ENCODE measurements at places on chromosomes 13 and 19. TPM values are rescaled to one million over a fixed set of nuclear protein-coding genes. Genes with fewer than 3 reads are reported as not detected.

RFXAP gene
- total RNA-seq = 9.4 TPM

DNA sequence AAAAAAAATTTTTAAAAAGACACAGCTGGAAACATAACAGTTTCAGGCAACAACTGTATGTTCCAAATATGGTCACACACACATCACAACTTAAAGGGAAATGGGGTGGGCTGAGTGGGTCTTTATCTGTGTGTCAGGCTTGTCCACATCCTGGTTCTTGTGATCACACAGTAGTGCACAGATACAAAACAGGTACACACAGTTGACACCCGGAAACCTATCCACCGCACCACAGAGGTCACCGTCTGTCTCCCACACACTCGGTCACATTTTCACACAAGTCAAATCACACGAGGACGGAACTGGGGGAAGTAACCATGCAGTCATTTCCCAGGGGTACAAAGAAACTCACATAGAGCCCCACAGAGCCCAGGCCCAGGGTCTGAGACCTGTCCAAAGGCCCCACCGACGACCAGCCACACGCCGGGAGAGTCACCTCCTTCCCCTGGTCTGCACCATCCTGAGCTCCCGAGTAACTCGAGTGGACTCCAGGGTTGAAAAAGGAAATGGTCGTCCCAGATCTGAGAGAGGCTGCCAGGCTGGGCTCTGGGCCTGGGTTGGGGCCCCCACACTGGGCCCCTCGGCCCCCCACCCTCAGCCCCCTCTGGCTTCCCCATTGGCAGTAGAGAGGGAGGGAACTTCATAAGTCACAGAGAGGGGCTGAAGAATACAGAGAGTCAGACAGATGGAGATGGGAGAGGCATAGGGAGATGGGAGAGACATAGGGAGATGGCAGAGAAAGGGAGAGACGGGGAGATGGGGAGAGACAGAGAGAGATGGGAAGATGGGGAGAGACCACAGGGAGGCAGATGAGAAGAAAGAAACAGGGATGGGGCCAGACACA, 1.3 kb upstream of the PPAN start:
- H3K27me3 ChIP-seq = no peaks in the 10 kb centered on the region
- H3K36me3 ChIP-seq = peaks cover 12% of the 10 kb centered on the region
- no peak for DNase-seq
- H3K4me3 ChIP-seq = no peak overlapping the region
- H3K27ac ChIP-seq = no peak overlapping the region

DENND1C gene
- total RNA-seq = not detected

PEX11G gene
- total RNA-seq = 2.1 TPM

ZNF554 gene
- total RNA-seq = 7.4 TPM

IRGC gene
- total RNA-seq = not detected

GRCh38 chr19:2733930-2734588, 5.8 kb downstream of the SLC39A3 start:
- H3K4me3 ChIP-seq = no peak overlapping the region
- peaks cover 15% of the 10 kb centered on the region for H3K36me3 ChIP-seq
- no peak overlapping the region for H3K27ac ChIP-seq
- DNase-seq = no peak
- H3K27me3 ChIP-seq = no peaks in the 10 kb centered on the region
- H3K4me1 ChIP-seq = peaks cover 1% of the 10 kb centered on the region

LIPE gene
- total RNA-seq = 8.4 TPM

GRCh38 chr13:19794631-19795030, 11.9 kb upstream of the PSPC1 start:
- no peak overlapping the region for H3K27ac ChIP-seq
- no peak overlapping the region for H3K4me3 ChIP-seq
- no peaks in the 10 kb centered on the region for H3K27me3 ChIP-seq
- no peak for DNase-seq

DNA sequence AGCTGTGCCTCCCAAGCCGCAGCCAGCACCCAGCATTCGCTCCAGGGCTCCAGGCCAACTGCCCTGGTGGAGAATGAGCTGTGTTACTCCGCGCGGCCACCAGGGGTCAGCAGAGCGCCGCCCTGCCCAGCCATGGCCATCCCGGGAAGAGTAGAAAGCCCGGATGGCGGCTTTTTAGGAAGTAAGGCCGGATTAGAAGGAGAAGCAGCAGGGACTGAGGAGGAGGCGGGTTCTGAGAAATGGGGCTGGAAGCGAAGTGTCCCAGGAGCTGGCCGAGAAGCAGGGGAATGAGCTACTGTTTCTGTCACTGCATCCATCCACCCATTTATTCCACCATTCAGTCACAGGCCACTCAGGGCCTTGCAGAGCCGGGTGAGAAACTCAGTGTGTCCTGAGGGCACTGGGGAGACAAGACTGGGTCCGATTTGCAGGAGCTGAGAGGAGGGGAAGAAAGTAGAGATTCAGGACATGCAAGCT, 6.6 kb upstream of the NPAS1 start:
- peaks cover 9% of the 10 kb centered on the region for H3K4me1 ChIP-seq
- no peak overlapping the region for H3K4me3 ChIP-seq
- no peaks in the 10 kb centered on the region for H3K36me3 ChIP-seq
- H3K27ac ChIP-seq = no peak overlapping the region
- DNase-seq = peak; percentile 93

LHB gene
- not detected for total RNA-seq

GRCh38 chr13:51761643-51762350, 42.2 kb downstream of the DHRS12 start:
- DNase-seq = no peak
- no peaks in the 10 kb centered on the region for H3K27me3 ChIP-seq
- peaks cover 54% of the 10 kb centered on the region for H3K36me3 ChIP-seq
- H3K4me3 ChIP-seq = no peak overlapping the region

DNA sequence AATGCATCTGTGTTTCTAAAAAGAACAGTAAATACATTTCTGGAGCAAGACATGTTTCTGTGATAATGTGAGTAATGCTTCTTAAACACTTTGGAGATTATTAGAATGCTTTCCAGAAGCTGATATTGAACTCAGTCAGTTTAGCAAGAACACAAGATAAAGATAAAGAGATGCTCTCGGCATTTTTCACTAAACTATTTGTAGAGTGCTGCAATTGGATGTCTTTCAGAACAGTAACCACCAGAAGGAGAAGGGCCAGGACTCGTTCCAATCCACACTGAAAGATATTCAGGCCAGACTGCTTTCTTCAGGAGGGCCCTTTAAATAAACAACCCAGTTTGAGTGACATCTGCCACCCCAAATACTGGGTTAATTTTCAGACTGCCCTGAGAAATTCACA, 456.0 kb downstream of the TBC1D4 start:
- no peaks in the 10 kb centered on the region for H3K36me3 ChIP-seq
- H3K27me3 ChIP-seq = no peaks in the 10 kb centered on the region
- no peaks in the 10 kb centered on the region for H3K4me1 ChIP-seq
- no peak overlapping the region for H3K4me3 ChIP-seq
- DNase-seq = no peak
- no peak overlapping the region for H3K27ac ChIP-seq

OR4F17 gene
- total RNA-seq = not detected

CGB3 gene
- not detected for total RNA-seq

DNA sequence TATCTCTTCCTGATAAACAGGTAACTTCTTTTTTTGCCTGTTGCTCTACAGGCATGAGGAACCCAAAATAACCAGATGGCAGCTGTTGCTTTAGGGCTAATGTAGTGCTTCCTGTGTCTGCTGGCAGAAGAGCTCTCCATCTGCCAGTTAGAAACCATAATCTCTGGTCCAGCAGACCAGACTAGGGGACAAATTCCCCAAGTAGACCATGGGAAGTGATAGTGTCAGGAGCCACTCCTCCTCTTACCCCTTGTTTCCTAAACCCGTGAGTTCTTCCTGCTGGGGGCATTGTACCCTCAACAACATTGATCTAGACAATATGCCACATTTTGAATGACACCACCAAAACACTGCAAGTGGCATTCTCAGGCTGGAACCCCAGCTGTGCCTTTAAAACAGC, 135.9 kb downstream of the DLEU7 start:
- no peak overlapping the region for H3K27ac ChIP-seq
- no peaks in the 10 kb centered on the region for H3K36me3 ChIP-seq
- H3K4me1 ChIP-seq = peaks cover 4% of the 10 kb centered on the region
- DNase-seq = no peak
- H3K27me3 ChIP-seq = peaks cover 1% of the 10 kb centered on the region

- H3K36me3 ChIP-seq = peaks cover 23% of the 10 kb centered on the region
- no peak for DNase-seq
- H3K27ac ChIP-seq = no peak overlapping the region
- H3K4me3 ChIP-seq = no peak overlapping the region
- peaks cover 33% of the 10 kb centered on the region for H3K4me1 ChIP-seq
- H3K27me3 ChIP-seq = no peaks in the 10 kb centered on the region
These were observed 33.0 kb downstream of the USP12 start for GRCh38 chr13:27138457-27139093.

PSG3 gene
- total RNA-seq = not detected

DNA sequence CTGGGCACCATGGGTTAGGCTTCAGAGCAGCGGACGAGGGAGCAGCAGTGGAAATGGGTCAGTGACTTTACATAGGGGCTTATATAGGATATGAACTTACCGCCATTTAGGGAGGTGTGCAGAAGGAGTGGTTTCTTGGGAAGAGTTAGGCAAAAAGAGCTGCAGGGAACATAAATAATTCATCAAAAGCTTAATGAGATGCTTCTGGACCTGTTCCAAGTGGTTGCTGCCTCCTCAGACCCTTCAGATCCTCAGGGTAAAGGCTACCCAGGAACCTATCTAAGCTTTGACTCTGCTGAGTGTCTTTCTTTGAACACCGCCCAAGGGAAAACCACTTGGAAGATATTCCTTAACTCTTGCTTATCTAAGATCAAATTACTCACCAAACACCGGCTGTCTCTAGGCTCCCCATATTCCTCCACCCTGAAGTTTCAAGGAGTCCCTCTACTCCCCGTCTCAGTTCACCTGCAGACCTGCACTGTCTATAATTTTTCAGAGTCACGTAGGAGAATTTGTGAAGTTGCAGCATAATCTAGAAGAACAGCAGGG, at the start of gene IGFL4:
Gene IGFL4 (minus strand): TSS at position 51 of the 549 bp plus-strand sequence. CDS start 40 bp downstream, at position 11.
- H3K4me3 ChIP-seq = no peak within 1 kb of the TSS
- H3K4me1 ChIP-seq = no peaks in the 10 kb centered on the region
- no peak for DNase-seq
- no peak within 1 kb of the TSS for H3K27ac ChIP-seq
- peaks cover 1% of the 10 kb centered on the region for H3K36me3 ChIP-seq

DNA sequence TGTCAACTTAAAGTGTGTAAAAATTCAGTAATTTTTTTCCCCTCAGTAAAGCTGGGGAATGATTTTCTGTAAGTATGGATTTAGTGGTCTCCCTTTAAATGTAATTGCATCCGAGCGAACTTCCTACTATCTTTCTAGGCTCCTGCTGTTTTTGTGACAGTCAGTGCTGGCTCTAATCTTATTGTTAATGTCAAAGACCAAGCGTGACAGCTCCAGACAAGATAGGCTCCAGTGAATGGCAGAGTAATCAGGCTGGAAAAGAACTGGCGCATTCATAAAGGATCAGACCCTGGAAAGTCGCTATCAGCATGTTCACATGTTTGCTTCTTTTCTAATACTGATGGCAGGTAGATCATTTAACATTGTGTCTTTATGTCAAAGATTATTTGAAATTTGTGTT, 908.0 kb upstream of the ATXN8OS start:
- H3K4me3 ChIP-seq = no peak overlapping the region
- H3K4me1 ChIP-seq = no peaks in the 10 kb centered on the region
- peaks cover 3% of the 10 kb centered on the region for H3K27me3 ChIP-seq
- H3K36me3 ChIP-seq = no peaks in the 10 kb centered on the region

GRCh38 chr13:73390100-73390499, 331.3 kb downstream of the KLF5 start:
- no peak overlapping the region for H3K4me3 ChIP-seq
- H3K4me1 ChIP-seq = no peaks in the 10 kb centered on the region
- peaks cover 3% of the 10 kb centered on the region for H3K27me3 ChIP-seq
- H3K27ac ChIP-seq = no peak overlapping the region
- DNase-seq = no peak

HIPK4 gene
- total RNA-seq = 0.29 TPM

NXNL1 gene
- total RNA-seq = not detected

ZNF878 gene
- total RNA-seq = 0.38 TPM

- no peak for DNase-seq
- H3K27ac ChIP-seq = no peak overlapping the region
- H3K36me3 ChIP-seq = no peaks in the 10 kb centered on the region
- no peak overlapping the region for H3K4me3 ChIP-seq
These were observed 16.4 kb downstream of the NMRK2 start for GRCh38 chr19:3949294-3949693.

GRCh38 chr19:46356149-46357055, 9.5 kb downstream of the PPP5C start:
- no peak overlapping the region for H3K27ac ChIP-seq
- H3K4me3 ChIP-seq = no peak overlapping the region
- peaks cover 18% of the 10 kb centered on the region for H3K4me1 ChIP-seq
- H3K27me3 ChIP-seq = no peaks in the 10 kb centered on the region
- DNase-seq = no peak

DNA sequence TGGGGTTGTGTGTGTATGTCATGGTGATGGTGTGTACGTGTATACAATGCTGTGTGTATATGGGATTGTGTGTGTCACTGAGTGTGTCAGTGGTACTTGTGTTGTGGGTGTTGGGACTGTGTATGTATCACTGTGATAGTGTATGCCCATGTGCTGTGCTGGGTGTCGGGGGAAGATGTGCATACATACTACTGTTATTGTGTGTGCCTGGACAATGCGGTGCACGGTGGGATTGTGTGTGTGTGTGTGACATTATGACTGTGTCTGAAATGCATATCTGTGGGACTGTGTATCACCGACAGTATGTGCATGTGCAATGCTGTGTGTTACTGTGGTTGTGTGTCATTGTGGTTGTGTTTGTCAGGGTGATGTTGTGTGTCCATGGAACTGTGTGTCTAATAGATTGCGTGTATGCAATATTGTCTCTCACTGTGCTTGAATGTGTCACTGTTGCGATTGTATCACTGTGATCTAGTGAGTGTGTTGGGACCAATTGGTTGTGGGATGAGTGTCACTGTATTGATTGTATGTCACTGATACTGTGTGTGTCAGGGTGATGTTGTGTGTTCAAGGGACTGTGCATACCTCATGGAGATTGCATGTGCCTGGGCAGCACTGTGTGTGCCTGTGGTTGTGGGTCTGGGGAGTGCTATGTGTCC, 11.0 kb upstream of the BBC3 start:
- no peak for DNase-seq
- no peaks in the 10 kb centered on the region for H3K27me3 ChIP-seq
- H3K4me1 ChIP-seq = peaks cover 27% of the 10 kb centered on the region
- no peak overlapping the region for H3K4me3 ChIP-seq
- H3K27ac ChIP-seq = no peak overlapping the region

IL11 gene
- total RNA-seq = 1.0 TPM

GRCh38 chr19:7916955-7917266, 2.3 kb downstream of the TGFBR3L start:
- H3K27ac ChIP-seq = no peak overlapping the region
- peak overlapping the region; percentile 74 for H3K4me3 ChIP-seq
- peaks cover 8% of the 10 kb centered on the region for H3K36me3 ChIP-seq
- H3K4me1 ChIP-seq = peaks cover 24% of the 10 kb centered on the region

DNA sequence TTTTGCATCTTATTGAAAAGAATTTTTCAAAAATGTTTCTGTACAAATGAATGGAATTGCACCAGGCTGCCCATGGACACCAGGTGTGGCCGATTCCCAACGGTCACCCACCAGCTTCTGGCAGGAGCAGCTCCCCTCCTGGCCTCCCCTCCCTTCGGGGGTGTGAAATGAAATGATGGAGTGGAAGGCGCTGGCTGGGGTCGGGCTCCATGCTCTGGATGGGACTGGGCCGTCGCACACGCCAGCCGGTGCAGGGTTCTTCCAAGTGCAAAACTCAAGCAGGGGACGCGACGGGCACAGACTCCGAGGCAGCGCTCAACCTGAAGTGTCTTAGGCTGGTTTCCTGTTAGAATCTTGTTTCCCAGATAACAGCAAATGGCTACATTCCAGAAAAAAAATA, 21.9 kb downstream of the C19orf44 start:
- no peaks in the 10 kb centered on the region for H3K4me1 ChIP-seq
- H3K36me3 ChIP-seq = peaks cover 39% of the 10 kb centered on the region
- H3K27me3 ChIP-seq = no peaks in the 10 kb centered on the region
- H3K4me3 ChIP-seq = no peak overlapping the region
- no peak for DNase-seq
- no peak overlapping the region for H3K27ac ChIP-seq

Data from osteocyte (in vitro differentiated cells).